ENCODE measurements at places on chromosomes 4 and X.

DNA sequence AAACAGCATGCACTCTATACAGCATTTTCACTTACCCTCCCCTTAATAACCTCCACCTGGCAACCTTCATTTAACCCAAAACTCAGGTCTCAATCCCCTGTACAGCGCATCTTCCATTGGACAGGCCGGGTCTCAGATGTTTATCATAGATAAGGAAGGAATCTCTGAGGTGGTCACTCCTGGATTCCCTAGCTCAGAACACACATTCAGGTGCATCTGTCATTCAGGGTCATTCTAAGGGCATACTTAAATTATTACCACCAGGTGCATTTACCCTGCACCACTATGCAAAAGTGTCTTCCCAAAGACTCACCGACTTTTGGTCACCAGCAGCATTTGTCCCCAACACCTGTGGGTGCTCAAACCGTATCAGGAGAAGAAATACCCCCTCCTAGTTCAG is 144.2 kb downstream of the RELL1 start:
- DNase-seq: no peak

- DNase-seq: peak; percentile 89
These were observed 329.7 kb upstream of the GATB start for GRCh38 chr4:152090543-152090942.

DNA sequence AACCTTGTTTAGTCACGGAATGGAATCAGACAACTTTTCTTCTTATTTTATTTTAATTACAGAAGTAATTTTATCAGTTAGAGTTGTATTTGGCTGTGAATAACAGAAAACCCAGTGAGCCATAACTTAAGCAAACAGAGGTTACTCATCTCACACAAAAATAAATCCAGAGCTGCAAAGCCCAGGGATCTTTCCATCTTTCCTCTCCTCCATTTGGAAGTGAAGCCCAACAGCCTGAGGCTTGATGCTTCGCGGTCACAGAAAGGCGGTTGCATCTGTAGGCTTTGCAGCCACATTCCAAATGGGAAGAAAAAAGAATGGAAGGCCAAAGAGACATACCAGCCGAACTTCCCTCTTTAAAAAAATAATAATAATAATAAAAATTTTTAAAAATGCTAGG is 22.6 kb downstream of the CHRNA9 start:
- no peak for DNase-seq

GRCh38 chr4:145524552-145524951 is 42.9 kb downstream of the SMAD1 start:
- DNase-seq: no peak

DNA sequence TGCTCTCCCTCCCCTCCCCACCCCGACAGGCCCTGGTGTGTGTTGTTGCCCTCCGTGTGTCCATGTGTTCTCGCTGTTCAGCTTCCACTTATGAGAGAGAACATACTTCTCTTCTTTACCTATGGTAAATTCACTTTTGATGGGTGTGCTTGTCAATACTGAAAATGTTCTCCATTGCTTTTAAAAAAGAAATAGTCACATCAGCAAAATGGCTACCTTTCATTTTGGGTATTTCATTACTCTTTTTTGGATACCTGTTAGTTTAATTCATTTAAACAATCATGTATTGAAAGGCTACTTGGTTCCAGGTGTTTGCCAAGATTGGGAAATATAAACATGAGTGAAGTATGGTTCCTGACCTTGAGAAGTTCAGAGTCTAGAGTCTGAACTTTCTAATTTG is 107.4 kb upstream of the PITX2 start:
- no peak for DNase-seq

DNA sequence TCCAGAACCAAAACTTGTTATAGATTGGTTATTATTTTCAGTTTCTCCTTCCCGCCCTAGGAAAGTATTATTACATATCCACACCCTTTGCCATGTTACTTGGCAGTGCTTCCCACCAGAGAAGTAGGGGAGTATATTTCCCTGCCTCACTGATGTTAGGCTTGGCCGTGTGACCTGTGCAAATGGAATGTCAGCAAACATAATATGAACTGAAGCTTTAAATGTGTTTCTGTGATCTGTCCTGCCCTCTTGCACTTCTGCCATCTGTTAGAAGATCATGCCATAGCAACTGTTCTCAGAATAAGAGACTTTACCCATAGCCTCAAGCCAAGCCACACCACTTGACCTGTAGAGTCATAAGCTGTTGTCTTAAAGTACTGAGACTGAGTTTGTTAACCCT is 36.7 kb upstream of the NEUROG2 start:
- peak; percentile 52 for DNase-seq

DNA sequence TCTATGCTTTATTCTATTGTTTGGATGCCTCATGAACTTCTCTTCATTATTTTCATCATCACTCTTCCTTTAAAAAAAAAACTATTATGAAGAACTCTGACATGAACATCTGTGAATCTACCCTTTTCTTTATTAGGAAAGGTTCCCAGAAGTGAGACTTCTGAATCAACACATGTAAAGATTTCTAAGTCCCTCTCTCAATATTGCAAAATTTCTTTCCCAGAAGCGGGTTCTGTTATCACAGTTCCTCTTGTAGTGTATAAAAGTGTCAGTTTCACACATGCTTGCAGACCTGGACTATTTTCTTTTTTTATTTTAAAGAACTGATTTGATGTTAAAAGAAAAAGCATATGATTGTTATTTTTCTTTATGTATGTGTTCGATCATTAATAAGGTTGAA is 330.8 kb upstream of the KLF3 start:
- DNase-seq: no peak

- peak; percentile 32 for DNase-seq
These were observed 146.5 kb downstream of the NDST3 start for GRCh38 chr4:118180776-118181175.

DNA sequence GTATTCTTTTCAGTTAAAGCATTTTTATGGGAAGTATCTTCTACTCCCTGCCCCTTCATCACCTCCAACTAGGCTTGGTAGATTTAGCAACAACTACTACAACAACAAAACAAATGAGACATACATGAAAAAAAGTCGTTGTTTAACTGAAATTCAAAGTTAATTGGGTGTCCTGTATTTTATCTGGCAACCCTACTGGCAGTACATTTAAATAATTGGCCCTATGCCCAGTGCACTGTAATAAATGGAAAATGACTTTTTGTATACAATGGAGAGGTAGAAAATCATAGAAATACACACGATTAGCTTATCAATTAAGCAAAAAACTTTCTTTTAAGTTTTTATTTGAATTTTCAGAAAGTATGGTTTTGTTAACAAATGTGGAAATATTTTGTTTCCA is 21.4 kb upstream of the CLGN start:
- DNase-seq: no peak

GRCh38 chr4:82842593-82842992 is 44.0 kb upstream of the SCD5 start:
- peak; percentile 9 for DNase-seq

DNA sequence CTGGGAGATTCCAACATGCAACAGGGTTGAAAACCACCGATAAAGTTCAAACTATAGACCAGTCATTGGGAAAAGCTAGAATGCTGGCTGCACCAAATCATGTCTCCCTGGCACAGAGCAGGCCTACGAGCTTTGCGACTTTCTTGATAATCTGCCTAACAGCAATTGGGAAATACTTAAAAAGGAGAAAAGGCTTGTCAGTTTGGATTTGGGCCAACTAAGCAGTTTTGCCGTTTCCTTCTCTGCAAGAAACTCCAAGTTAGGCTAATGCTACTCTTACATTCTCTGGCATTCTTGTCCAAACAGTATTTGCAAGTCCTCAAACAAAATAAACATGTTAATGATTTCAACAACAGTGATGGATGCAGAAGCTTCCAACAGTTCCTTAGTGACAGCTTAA is 87.9 kb downstream of the PDK3 start:
- DNase-seq: peak; percentile 2

DNA sequence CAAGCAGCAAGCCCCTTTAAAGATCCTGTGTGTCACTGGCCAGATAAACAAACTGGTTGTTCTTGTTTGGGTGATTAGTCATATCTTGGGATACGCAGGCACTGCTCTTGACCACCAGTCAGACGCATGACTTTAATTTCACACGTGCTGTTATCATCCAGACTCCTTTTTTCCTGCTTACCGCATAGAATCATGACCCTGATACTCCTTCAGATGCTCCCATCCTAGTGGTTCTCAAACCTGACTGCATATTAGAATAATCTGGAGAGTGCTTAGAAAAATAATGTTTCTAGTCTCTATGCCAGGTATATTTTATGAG is 78.8 kb downstream of the CLDN22 start:
- DNase-seq: no peak

- DNase-seq: no peak
These were observed 2.7 kb upstream of the ALAS2 start for GRCh38 chrX:55033429-55033828.

DNA sequence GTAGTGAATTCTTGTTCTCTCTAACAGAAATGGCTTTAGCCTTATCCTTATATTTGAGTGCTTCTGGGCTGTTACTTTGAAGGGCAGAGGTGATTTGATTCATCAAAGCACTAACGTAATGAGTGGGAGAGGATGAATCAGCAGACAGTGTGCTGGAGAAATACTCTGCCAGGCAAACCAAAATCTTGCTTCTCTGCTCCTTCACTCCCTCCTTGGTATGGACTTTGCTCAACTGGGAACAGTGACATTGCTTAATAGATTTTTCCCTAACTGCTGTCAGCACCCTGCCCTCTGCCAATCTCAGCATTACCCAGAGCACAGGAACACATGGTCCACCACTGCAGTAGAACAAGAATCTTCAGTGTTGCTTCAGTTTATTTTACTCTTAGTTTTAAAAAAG is 56.0 kb downstream of the PDLIM5 start:
- DNase-seq: peak; percentile 86

GRCh38 chr4:105634402-105635080 is 73.9 kb downstream of the INTS12 start:
- DNase-seq: no peak

- DNase-seq: no peak
These were observed 26.5 kb downstream of the MYOZ2 start for GRCh38 chr4:119162174-119162573.

DNA sequence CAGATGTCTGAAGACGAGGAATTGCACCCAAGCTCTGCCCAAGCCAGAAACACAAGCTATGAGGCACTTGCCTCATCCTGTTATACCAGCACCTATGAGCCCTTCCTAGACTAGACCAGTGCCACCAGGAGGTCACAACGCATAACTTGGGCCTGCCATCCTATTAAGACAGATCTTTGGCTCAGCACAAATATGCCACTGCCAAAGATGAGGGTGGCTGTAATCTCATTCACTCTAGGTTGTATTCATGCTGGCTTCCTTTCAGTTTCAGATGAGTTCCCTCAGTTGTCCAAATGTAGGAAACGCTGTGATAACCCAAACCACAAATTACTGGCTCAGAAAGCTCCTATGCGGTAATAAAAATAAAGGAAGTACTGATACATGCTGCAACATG is 76.5 kb upstream of the CITED1 start:
- DNase-seq: no peak

DNA sequence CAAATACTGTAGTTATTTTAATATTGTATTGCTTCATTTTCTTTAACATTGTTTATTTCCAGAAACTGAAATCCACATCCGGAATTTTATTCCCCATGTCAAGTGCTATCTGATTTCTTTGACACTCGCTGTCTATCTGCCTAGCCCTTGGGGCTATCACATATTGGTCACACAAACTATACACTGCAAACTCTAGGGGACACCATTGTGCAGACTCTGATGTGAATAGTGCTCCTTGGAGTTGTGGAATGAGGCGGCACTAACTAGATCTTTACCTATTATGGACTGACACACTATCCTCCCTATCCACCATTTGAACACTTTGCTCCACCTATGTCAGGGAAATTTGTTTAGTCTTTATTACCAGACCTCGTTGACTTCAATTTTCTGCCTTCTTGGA is 534.5 kb downstream of the GLUD2 start:
- DNase-seq: peak; percentile 1

Data from fibroblast of upper back skin (primary cell).